Testis (tissue), 5 donors: ENCODE measurements at places on chromosomes 2 and 18. TPM values are rescaled to one million over a fixed set of nuclear protein-coding genes. Genes with fewer than 3 reads are reported as not detected.

Gene KIF3C
- 8.7 TPM for total RNA-seq

DNA sequence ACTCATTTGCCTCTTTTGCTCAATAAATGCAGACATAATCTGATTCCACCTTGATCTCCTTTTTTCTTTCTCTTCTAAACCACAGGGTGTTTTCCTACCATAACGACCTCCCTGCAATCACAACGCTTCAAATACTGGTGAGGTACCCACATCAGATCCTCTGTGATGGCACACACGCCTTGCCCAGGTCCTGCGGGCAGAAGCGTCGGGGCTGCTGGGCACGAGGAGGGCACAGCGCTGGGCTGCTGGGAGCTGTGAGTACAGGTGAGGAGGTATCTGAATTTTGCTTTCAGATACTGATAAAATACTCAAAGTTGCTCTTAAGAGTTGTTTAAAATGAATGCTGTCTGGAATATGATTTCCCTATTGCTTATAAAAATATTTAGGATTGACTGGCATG lies 186.1 kb upstream of the PXDN start:
- H3K27ac ChIP-seq: no peak overlapping the region
- no peak overlapping the region for H3K4me3 ChIP-seq
- no peak for DNase-seq
- no peaks in the 10 kb centered on the region for H3K36me3 ChIP-seq
- H3K4me1 ChIP-seq: no peaks in the 10 kb centered on the region

DNA sequence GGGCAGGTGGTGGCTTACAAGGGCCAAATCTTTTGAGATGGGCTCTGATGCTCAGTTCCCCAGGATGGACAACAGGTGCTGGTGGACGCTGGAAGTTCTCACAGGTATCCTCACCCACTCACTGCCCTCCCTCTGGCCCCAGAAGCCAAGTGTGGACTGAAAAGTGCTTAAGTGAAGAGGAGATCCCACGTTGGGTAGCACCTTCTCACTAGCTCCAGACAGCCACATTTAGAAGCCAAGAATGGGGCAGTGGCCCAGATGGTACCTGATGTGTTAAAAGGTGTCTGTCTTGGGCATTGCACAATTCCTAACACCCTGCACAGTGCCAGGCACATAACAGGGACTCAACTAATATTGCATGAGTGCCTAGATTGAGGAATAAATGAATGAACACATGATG lies 115.3 kb upstream of the TEX51 start:
- no peaks in the 10 kb centered on the region for H3K27me3 ChIP-seq
- H3K36me3 ChIP-seq: no peaks in the 10 kb centered on the region
- no peak overlapping the region for H3K4me3 ChIP-seq
- no peak for DNase-seq

DNA sequence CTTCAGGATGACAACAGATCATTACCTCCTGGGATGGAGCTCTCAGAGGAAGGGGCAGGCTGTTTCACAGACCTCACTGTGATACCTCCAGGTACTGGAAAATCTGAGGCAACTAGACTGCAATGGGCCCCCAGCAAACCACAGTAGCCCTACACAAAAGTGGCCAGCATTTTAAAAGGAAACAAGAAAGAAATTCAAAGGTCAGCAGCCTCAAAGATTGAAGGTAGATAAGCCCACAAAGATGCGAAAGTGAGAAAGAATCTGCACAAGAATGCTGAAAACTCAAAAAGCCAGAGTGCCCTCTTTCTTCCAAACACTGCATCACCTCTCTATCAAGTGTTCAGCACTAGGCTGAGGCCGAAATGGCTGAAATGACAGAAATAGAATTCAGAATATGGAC lies 499.5 kb upstream of the CHAC2 start:
- no peaks in the 10 kb centered on the region for H3K27me3 ChIP-seq
- H3K4me3 ChIP-seq: no peak overlapping the region
- no peaks in the 10 kb centered on the region for H3K36me3 ChIP-seq
- DNase-seq: no peak

Gene SKOR2
- 0.43 TPM for total RNA-seq

Gene TMEM185B
- 72.5 TPM for total RNA-seq

DNA sequence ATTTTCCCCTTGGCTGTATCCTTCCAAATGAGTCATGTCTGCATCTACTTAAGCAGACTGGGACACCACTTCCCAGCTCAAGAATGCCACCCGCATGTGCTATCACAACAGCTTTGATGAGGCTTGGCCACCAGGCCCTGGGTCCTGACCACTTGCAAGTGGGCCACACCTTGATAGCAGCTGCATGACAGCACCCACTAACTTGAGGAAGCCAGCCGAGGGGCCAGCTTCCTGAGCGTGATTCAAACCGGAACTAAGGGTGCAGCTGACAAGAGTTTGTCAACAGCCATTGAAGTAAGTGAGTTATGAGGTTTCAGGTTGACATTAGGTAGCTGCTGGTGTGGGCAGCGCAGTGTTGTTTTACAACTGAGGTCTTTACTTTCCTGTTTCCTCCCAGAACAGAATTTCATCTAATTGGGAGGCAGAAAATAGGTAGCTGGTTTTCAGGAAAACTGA lies 54.4 kb downstream of the EPHA4 start:
- H3K27me3 ChIP-seq: no peaks in the 10 kb centered on the region
- no peak overlapping the region for H3K27ac ChIP-seq
- no peak for DNase-seq
- no peaks in the 10 kb centered on the region for H3K36me3 ChIP-seq
- peaks cover 26% of the 10 kb centered on the region for H3K4me1 ChIP-seq
- no peak overlapping the region for H3K4me3 ChIP-seq
